ENCODE measurements at places on chromosomes 4 and X.

DNA sequence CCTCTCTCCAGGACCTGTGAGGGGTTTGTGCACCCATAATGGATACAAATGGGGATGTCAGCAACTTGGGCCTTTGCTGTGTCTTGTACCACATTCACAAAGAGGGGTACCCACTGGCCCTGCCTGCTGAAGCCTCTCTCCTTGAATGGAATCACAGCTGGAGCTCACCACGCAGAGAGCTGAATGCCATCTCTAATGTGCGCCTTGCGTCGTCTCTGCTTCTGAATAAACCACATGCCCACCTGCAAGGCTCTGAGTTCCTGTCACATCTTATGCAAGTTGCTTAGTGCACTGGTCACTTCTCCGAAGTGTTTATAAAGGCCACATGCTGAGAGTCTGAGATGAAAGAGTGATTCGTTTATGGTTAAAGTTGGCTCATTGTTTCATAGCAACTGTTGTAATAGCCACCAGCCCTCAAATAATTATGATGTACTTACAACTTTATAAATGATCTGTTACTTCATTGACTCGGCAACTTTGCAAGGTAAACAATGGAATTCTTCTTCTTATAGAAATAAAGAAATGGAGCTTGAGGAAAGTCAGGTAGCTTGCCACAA, 6.2 kb upstream of the PUDP start:
- no peak for DNase-seq

GRCh38 chr4:17577665-17578481, 875 bp downstream of the LAP3 start:
- DNase-seq: no peak

DNA sequence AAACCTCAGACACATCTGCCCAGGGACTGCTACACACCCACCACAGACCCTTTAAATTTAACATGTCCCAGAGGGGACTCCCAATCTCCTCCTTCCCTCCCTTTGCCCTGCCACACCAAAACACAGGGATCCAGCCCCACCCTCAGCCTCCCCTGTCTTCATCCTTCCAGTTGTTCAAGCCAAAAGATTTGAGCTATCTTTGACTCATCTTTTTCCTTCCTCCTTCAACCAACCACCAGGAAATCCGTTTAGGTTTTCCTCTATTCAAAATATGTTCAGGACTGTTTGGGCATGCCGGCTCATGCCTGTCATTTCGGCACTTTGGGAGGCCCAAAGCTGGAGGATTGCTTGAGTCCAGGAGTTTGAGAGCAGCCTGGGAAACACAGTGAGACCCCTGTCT, 6.9 kb upstream of the STK32B start:
- DNase-seq: no peak

DNA sequence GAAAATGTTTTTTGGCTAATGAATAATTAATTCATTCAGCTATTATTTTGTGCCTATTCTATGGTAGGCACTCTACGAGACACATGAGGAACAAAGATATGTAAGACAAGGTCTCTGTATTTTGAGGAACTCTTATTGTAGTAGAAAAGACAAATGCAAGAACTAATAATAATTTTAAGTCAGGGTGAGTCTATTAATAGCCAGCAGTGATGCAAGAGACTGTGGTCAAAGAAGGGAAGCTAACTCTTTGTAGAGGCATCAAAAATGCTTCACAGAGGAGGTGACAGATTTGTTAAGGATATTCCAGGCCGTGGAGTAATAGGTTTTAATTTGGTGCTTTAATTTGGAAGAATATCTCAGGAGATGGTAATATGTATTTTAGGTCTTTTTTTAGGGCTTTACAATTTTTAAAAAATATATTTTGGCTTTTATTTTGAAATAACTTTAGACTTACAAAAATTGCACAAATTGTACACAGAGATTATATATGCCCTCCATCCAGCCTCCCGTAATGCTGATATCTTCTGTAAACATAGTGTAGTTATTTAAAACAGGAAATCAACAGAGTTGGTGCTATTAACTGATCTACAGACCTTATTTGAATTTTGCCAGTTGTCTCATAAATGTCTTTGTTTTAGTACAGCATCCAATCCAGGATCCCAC, 48.1 kb downstream of the DCLK2 start:
- DNase-seq: no peak

DNA sequence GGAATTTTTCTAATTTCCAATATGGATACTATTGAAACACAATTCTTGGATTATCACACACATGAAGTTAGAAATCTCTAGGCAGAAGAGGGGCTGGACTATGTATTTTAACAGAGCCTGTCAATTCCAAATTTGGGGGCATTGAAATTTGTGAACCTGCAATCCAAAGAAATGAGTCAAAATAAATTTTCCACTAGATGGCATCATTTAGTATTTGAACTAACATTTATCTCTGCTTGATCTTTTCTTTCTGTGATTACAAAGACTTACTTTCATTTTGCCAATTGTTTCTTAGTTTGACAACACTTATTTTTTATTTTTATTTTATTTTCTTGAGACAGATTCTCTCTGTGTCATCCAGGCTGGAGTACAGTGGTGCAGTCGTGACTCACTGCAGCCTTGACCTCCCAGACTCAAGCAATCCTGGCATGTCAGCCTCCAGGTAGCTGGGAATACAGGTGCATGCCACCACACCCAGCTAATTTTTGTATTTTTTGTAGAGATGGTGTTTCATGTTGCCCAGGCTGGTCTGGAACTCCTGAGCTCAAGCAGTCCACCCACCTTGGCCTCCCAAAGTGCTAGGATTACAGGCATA, 2.7 kb upstream of the PYURF start:
- DNase-seq: no peak

GRCh38 chr4:153233761-153234371, 29.6 kb downstream of the TRIM2 start:
- DNase-seq: no peak

DNA sequence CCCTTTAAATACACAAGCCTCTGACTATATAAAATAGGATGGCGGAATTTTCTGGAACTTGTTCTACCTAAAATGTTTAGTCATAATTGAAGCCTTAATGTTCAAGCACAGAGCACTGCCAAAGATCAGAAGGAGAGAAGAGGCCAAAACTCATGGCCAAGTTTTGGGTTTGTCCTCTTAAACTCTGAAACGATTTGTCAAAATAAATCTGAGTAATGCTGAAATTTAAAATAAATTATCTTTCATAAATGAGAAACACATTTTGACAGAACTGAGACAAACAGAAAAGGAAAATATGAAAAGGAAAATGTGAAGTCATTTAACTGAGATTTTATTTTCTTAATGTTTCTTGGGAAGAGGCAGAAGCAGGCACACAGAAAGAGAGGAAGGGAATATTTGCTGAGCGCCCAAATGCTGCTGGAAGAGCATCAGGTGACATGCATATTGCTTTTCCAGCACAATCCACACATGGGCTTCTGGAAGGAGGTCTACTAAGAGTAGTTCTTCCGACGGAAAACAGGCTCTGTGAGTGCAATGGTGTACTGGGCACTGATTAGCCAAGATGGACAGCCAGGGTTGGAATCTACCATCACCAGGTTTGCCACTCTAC, 47.4 kb upstream of the ZNF518B start:
- no peak for DNase-seq

GRCh38 chrX:45295259-45295986, 94.7 kb upstream of the DIPK2B start:
- DNase-seq: peak; percentile 19

GRCh38 chr4:106585915-106586349, 217.4 kb upstream of the GIMD1 start:
- no peak for DNase-seq

GRCh38 chr4:166481055-166481454, 608.0 kb downstream of the TLL1 start:
- DNase-seq: no peak

DNA sequence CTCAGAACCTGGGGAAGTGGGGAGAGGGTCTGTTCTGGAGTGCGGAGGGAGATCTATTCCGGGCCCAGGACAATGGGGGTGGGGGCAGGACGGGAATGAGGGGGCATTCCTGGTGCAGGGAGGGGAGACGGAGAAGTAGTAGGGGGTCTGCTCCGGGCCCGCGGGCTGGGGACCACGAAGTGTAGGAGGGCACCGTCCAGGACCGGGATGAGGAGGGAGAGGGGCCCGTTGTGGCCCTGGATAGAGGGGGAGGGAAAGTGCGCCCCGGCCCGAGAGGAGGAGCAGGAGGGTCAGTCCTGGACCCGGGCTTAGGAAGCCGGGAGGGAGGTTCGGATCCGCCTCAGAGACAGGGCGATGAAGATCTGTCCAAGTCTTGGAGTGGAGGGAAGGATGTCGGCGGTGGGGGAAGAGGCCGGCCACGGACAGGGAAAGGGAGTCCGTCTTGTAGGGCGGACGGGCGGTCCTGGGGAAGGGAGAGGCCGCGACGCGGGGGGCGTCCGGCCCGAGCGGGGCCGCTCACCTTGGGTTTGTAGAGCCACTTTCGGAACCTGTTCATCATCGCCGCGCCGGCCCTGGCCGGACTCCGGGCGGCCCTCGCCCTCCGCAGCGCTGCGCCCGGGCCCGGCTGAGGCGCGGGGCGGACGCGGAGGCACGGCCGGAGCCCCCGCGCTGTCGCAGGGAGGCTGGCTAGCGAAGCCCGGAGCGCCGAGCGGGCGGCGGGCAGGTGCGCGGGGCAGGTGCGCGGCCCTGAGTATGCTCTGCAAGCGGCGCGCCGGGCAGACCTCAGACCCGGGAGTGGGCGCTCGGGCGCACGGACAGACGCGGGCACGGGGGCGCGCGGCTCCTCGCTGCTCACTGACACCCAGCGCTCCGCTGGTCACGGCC, at the start of gene ZFYVE28:
TSS of gene ZFYVE28 (minus strand) at position 881 of the 885 bp plus-strand sequence. CDS start at position 559, 322 bp downstream.
- DNase-seq: no peak

DNA sequence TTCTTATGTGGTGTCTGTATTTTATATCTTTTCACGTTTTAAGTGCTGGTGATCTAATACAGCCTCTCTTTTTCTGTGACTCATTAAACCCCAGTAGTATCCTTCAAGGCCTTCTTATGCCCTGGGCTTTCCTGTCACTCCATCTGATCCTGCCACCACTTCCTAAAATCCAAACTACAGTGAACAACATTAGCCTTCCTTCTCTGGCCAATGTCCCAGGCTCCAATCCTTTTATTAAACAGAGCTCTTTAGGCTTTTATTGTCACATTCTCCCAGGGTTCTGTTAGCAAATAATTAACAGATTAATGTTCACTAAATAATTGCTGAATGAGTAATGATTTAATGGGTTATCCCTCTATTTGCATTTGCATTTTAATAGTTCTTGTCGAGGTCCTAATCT, 47.9 kb upstream of the ITM2A start:
- no peak for DNase-seq

DNA sequence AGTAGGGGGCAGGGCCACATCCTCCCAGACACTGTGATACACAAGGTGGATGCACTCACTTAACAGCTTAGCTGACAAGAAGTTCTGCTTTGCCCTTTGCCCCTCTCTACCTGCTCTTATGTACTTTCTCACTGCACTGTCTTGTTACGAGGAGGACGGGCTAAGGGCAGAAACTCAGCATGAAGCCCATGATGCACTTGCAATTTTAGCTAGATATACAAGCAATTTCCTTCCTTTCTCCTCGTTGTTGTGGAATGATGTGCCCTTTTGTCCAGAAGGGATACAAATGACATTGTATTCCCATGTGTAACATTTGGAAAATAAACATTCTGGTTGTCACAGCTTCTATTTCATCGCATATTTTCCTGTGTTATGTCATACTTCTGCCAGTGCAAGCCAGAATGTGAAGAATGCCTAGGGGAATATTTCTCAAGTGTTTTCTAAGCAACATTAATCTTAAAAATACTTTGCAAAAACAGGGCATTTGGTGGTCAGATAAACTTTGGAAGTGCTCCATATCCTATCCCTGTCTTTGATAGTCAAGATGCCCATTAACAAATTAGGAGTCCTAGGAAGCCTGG, 47.2 kb downstream of the MAOA start:
- no peak for DNase-seq

- DNase-seq: no peak
Observed at GRCh38 chrX:7996414-7996813, 69.2 kb upstream of the PNPLA4 start.

DNA sequence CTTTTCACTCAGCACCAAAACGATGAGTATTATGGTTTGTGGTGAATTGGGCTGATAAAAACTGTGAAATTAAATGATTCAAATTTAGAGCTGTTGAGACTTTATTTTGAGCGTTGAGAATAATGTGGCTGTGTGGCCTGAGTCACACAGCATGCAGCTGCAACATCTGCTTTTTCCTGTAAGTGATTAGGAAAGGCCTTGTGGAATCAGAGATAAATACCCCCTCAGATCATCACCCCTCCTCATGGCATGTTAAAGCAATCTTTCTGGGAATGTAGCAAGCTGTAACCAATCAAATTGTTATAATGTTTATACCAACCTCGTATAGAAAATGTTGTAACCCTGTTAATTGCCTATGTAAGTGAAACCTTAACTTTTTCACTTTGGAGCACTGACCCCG, 90.0 kb upstream of the GRPR start:
- no peak for DNase-seq
